ENCODE measurements at places on chromosomes 3 and 15.

DNA sequence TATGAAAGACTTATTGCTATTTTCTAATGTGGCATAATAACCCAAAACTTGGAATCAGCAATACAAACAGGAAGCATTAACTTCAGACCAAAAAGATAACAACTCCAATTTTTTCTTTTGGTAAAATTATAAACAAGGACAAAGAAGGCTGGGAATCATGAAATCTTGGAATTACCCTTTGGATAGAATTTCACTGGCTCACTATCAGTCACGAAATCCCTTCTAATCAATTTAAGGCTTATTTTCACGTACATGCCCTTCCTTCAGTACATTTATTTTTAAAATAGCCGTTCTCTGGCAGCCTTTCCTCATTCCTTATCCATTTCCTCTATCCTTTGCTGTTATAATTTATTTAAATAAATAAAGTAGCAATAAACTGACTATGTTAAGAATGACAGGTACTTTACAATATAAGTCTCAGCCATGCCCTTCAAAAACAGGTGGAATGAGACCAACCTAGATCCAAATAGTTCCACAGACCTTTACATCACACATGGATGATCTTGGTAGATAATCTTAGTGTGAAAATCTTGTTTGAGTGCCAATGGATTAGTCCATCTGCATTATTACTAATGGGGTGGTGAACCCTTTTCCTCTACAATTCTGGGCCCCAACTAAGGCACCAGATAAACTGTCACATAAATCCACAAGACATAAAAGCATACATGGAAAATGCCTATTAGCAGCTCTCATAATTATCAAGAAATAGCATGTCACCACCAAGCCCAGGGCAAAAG is 38.9 kb downstream of the ABI3BP start:
- DNase-seq, result no peak

DNA sequence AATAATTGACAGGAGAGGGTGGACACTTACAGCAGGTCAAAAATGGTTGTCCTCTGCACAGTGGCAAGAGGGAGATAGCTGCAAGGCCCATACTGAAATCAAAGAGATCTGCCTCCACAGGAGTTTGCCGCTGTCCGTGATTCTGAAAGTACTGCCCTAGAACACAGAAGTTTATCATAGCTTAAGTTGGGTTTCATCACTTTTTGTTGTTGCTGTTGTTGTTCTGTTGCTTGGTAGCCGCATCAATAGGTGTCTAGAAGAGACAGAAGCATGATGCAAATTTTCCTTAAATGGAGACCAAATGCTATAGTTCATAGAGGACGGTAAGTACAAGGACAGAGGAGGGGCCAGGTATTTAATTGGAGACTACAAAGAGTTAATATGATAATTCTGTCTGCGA is 120.0 kb upstream of the MRPL3 start:
- DNase-seq, result no peak

DNA sequence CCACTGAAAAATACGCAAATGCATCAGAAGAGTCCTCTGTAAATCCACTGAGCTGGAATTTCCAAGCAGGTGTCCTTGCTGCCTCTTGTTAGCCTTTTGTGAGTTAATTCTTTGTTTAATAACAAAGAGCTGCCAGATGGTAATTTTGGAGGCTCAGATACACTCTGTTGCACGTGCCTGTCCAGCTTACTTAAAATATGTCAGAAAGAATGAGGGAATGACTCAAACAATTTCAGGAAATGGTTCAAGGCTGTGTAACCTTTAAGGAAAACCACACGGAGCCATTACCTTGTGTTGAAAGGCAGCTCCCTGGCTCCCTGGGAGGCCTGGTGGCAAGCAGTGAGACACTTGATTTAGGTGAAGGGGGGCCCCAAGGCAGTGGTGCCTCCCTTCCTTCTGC is 302.2 kb upstream of the CTDSPL start:
- no peak for DNase-seq

GRCh38 chr15:29183071-29183831 is 86.4 kb downstream of the NSMCE3 start:
- DNase-seq, result no peak

GRCh38 chr15:23877502-23878412 is 190.7 kb upstream of the NDN start:
- DNase-seq, result no peak

- no peak for DNase-seq
Measured at GRCh38 chr15:78438619-78439285, 736 bp downstream of the IREB2 start.

GRCh38 chr3:101532783-101533602 is 20.0 kb upstream of the SENP7 start:
- DNase-seq, result no peak

- no peak for DNase-seq
Measured at GRCh38 chr3:164341086-164341485, 737.2 kb downstream of the SI start.

GRCh38 chr3:177906126-177906511 is 630.1 kb upstream of the KCNMB2 start:
- no peak for DNase-seq

GRCh38 chr15:57213862-57214261 is 162.4 kb upstream of the CGNL1 start:
- DNase-seq, result no peak

DNA sequence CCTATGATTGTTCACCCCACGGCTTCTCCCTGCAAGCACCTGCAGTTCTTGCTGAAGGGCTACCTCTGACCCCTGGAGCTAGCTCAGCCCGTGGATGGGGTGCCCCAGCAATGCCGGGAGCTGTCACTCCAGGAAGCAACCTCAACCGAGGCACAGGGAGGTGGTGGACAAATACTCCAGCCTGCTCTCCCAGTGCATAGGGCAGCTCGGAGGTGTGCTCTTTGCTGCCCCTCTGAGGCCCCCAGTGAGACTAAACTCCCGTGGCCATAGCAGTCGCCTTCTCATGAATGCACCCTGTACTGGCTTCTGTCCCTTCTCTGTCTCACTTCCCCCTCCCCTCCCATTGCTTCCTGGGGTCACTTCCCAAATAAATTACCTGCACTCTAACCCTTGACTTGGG is 48.5 kb downstream of the LINGO1 start:
- DNase-seq, result no peak

GRCh38 chr3:101383156-101383575 is 62.8 kb upstream of the IMPG2 start:
- DNase-seq, result no peak

- DNase-seq, result no peak
Measured at GRCh38 chr15:66211670-66212562, 41.6 kb downstream of the MEGF11 start.

DNA sequence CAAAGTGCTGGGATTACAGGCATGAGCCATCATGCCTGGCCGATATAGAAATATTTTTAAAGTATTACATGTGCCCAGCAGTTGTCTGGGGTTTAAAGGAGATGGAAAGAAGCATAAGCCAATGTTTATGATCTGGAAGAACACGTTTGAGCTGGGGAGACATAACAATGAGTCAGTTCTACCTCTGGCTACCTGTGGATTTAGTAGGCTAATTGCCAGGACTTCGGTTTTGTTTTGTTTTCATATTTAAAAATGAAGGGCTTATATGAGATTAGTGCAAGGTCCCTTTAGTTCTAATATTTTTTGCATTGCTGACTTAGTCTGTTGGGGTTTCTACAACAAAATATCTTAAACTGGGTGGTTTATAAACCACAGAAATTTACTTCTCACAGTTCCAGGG is 22.9 kb upstream of the TNFSF10 start:
- no peak for DNase-seq

DNA sequence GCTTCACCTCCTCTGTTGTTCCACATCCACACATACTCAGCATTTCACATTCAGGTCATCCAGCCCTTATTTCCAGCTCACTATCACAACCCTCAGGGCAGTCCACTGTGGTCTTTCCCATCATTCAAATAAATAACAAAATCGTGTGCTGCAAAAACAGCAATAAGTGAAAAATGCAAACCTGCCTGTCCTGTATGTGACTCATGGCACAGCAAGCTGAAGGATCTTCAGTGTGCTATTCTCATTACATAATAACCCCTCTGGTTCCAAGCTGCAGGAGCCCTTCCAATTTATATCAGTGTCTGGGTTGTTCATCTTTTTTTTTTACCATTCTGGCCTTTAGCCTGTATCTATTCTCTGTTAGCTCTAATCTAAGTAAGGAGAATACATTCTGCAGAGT is 185.3 kb upstream of the UBE2E2 start:
- no peak for DNase-seq

DNA sequence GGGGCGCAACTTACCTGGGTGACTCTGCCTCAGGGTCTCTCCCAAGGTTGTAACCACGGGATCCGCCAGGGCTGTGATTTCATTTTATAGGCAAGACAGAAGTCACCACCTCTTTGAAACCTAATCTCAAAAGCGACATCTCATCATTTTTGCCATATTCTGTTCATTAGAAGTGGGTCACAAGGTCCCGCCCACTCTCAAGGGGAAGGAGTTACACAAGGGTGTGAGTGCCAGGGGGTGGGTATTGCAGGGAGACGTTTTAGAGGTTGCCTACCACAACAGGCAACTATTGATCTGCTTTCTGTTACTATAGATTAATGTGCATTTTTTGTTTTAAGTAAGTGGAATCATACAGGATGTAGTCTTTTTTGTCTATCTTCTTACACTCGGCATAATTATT is 56.6 kb upstream of the ADPGK start:
- no peak for DNase-seq

- no peak for DNase-seq
Measured at GRCh38 chr15:69089258-69089657, 71.2 kb upstream of the GLCE start.

DNA sequence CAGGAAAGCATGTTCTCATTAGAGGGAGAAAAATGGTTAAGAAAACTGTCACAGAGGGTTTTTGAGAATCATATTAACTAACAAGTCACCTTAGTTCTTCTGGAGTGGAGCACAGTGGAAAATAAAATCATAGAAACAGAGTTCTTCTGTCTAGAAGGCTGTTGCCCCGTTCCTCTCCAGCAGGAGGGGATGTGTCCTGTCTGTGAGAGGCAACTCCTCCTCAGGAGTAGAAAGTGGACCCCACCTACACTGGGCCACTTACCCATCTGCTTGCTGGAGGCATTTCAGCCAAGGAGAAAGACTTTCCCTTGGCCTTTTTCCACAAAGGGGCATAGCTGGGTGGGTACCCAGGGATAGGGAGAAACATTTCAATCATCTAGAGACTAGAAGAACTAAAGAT is 106.6 kb downstream of the SSR3 start:
- no peak for DNase-seq

DNA sequence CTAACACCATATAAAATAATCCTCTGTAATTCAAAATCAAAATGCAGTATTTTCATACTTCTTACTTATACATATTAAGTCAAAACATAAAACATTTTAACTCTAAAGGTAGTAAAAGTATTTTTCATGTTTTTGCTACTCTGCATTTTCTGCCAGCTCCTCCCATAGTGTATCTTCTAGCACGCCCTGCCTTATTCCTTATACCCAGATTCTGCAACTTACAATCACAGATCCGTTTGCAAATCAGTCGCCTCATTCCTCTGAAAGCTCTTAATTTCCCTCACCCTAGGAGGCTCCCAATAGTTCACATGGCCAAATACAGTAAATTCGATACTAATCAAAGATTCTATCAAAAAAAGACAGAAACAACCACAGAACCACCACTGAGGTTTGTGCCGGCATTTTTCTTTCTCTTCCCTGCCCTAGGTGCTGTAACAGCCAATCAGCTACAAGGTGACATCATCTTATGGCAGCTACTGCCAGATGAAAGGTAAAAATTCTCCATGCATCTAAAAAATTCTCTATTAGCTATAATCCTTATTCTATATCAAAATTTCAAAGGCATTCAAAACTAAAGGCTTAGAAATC is 72.9 kb downstream of the CLASP2 start:
- no peak for DNase-seq

DNA sequence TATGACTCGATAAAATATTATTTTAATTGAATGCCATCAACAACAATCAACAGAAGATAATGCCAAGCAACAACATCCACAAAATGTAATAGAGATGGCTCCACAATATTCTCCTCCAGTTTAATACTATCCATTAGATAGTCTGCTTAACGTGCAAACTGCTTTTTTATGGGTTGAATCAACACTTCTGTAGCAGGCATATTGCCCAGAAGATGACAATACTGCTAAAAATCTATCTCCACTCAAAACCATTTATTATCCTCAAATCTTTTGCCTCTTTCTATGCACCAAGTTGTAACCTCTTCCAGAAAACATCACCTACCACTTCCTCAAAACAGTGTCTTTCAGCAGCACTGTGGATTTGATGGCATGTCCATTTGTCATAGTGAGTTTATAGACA is 295.7 kb upstream of the LMCD1 start:
- no peak for DNase-seq

- no peak for DNase-seq
Measured at GRCh38 chr3:106183762-106184391, 315.1 kb upstream of the CBLB start.

DNA sequence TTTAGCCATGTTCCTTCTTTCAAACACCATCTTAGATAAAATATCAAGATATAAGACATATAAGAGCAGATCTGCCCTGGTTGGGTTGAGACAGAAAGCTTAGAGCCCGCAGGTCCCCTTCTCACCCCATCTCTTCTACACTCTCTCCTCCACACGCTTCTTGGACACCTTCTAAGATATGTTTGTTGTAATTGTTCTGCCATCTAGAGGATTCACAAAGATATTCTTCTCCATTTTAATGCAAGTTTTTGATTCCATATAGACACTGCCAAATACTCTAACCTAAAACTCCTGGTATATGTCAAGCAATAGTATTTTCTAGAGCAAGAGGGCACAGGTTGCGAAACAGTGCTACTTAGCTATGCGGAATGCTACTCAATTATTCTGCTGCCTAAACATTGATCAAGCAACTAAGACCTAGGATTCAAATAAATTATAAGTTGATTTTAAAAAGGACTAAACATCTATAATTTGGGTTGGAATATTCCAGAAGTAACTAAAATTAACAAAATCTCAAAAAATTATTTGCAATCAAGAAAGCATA is 6.8 kb downstream of the CHRM5 start:
- no peak for DNase-seq

DNA sequence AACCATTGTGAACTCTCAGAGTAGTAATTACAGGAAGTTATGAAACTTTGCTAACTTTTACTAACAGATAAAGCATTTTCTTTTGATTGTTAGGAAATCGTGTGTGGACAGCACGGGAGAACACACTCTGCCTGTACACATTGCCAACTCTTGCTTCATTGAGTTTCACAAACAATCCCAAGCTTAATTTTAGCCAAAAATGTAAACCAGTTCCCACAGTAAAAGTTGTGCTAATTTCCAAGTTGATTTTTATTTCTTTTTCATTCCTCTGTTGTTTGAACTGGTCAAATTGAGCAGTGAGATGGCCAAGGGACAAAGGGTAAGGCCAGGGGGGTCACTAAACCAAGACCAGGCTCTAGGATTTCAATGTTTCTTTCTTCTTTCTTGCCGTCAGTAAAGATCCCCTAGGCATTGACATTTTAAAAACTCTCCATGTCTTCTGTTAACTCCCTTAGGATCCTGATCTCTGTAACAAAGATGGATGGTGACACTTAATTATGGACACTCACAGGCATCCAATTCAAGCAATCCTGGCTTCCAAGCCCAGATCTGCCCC is 414.9 kb downstream of the RBMS3 start:
- DNase-seq, result no peak

DNA sequence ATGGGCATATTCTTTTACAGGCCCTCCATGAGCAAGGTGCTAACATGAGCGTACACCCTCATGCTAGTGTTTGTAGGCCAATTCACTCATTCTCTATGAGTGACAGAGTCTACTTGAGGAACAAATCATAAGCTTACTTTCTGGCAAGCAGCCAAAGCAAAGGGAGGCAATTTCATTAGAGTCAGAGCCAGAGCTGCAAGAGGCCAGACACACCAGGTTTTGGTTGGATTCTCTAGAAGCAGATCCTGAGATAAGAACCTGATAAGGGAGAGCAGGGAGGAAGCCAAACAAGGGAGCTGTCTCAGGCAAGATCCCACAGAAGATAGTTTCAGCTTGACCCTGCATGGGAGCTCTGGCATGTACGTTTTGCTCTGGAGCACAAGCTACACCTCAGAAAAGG is 214.1 kb upstream of the CTNNB1 start:
- DNase-seq, result no peak

Measured in bone marrow (tissue), 2 donors.